ENCODE measurements at places on chromosomes 6 and 20.

- DNase-seq, result no peak
Observed at GRCh38 chr6:107243471-107243870, 128.2 kb upstream of the BEND3 start.

GRCh38 chr6:145071836-145072235 lies 663.5 kb downstream of the EPM2A start:
- peak; percentile 88 for DNase-seq

DNA sequence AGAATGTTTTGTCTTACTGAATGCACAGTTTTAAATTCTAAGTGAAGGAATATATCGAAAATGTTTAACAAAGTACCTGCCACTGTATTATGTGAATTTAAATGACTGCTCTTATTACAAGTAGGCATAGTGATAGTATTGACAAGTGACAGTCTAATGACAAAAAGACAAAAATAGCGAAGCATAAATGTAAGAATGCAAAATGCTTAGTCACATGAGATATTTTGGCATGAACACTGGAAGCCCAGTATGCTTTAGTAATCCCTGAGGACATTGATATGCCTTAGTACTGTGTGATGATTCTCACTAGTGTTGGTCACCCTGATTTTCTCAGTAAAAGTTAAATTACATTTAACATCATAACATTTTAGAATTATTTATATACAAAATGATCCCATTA lies 153.5 kb downstream of the EYA4 start:
- no peak for DNase-seq

DNA sequence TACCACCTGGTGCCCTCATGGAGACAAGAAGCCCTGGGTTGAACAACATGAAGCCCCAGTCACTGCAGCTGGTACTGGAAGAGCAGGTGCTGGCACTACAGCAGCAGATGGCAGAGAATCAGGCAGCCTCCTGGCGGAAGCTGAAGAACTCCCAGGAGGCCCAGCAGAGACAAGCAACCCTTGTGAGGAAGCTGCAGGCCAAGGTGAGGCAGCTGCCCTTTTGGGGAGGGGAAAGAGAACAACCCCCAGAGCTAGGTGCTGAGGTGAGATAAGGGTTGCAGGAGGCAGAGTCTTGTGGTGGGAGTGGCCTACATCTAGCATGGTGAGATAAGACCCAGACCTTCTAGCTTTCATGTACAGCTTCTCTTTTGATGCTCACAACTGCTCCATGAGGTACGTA lies 7.0 kb downstream of the CEP250 start:
- DNase-seq, result no peak

GRCh38 chr6:70314296-70314695 lies 11.4 kb upstream of the COL9A1 start:
- DNase-seq, result no peak

DNA sequence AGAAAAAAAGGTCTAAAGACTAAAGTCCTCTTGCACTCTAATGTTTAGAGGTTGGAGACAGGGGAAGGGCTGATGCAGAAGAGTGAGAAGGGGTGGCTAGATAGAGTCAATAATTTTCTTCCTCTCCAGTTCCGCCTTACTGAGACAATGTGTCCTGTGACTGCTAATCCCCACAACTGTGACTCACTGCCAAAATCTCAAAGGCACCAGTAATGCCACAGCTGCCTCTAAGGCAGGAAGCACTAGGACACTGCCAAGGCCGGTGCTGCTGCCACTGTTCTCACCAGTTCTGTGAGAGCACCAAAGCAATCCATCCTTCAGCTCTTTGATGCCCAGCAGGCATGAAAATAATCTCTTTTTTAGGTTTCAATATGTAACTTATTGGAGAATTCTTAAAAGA lies 701.9 kb upstream of the MAP3K7 start:
- DNase-seq, result no peak

GRCh38 chr20:56893226-56893917 lies 264.3 kb downstream of the TFAP2C start:
- no peak for DNase-seq

GRCh38 chr20:57907131-57908000 lies 197.6 kb upstream of the PMEPA1 start:
- no peak for DNase-seq

- no peak for DNase-seq
Observed at GRCh38 chr6:13722880-13723279, 11.2 kb upstream of the RANBP9 start.

DNA sequence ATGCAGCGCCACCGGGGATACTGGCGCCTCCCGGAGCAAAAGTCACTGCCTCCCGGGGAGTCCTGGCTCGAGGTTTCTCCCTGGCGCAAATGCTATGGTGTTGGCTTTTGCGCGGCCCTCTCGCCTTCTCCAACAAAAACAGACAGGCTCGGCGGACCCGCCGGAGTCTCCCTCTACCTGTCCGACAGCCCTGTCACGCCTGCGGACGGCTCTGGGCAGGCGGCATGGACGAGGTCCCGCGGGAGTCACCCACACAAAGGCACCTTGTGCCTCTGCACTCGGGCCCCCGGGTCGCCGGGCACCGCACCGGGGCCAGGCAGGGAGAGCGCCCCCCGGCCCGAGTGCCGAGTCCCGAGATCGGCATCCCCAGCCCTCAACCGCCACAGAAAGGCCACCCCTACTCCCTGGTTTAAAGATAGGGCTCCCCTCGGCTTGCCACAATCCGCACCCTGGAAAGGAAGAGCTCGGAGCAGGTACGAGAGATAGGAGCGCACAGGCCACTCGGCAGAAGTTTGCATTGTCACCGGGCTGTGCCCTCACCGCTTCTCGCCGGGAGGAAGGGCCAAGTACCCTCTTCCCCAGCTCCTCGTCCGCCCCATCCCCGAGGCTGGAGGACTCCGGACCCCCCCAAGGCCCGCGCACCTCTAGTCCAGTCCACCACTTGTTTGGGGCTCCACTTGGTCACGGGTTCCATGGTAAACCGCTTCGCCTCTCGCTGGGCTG lies 903 bp downstream of the CNKSR3 start:
- peak; percentile 37 for DNase-seq

DNA sequence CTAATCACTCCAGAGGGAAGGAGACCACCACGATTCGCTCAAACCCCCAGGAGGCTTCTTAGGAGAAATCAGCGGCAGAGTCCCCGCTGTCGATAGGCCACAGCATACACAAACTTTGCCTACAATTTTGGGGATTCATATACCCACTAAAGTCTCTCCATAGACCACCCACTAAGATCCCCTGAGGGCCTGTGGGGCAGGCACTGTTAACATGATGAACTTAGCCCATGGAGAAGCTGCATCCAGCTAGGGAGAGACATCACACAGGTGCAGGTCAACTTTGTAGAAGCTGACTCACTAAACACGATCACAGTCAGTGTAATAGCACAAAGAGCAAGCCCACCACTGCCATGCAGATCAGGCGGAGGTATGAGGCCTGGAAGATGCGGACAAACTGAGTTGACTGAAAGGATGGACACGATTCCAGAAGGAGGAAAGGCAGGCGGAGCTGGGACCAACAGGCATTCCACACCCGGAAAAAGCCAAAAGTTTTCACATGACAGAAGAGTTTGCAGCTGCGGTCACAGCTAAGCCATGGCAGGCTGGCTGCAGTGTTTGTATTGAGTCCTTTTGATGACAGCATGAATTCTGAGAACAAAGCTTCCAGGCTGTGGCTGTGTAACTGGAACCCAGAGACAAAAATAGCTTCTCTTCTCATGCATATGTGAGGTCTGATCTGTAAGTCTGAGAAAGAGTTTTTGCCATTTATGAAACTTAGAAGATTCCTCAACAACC lies 75.7 kb upstream of the QKI start:
- DNase-seq, result peak; percentile 5

DNA sequence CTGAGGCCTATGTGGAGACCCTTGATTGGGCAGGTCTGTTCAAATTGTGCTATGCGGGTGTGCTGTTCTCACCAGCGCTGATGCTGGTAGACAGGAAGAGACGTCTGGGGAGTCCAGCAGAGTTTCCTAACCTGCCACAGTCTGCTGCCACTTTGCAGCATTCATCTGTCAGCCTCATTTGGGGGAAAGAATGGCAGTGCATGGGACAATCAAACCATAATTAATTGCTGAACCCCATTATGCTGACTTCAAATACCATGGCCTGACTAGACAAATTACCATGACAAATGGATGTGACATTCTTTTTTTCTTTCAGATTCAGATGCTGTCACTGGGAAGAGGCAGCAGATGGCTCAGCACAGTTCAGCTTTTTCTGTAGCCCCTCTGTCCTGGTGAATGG lies 171.4 kb upstream of the SYNDIG1 start:
- DNase-seq, result no peak

DNA sequence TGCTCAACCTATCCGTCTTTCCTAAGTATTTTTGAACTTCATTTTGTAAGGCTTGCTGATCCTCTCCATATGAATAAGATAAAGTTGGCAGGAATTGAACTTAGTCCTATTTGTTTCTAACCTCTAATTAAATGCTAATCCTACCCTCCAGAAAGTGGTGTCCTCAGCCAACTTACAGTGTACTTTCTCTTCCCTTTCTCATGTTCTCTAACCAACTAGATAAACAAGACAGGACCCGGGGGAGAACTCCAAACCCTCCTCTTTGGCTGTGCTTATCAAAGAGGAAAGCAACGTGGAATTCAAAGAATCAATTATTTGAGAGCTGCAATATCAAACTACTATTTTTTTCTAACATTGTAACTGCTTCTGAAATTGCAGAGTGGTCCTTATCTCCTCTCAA lies 56.5 kb upstream of the NRSN1 start:
- DNase-seq, result no peak

Measured in epithelial cell of esophagus (primary cell).